Activated CD8-positive, alpha-beta memory T cell treated with anti-CD3 and anti-CD28 coated beads for 1 hour (primary cell): ENCODE measurements at places on chromosomes 6 and 20.

DNA sequence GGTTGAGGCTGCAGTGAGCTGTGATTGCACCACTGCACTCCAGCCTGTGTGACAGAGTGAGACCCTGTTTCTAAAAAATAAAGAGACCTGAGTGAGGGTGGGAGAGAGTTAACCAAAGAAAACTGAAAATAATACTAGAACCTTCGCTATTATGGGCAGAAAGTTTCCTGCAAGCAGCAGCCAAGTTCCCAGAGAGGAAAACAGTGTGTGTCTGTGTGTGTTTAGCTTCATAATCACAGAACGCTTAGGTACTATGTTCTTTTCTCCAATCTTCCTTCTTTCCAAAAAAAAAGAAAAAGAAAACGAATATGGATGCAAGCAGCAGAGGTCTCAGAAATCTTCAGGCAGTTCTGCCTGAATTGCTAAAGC lies 170.0 kb downstream of the LY86 start:
- no peak for DNase-seq

DNA sequence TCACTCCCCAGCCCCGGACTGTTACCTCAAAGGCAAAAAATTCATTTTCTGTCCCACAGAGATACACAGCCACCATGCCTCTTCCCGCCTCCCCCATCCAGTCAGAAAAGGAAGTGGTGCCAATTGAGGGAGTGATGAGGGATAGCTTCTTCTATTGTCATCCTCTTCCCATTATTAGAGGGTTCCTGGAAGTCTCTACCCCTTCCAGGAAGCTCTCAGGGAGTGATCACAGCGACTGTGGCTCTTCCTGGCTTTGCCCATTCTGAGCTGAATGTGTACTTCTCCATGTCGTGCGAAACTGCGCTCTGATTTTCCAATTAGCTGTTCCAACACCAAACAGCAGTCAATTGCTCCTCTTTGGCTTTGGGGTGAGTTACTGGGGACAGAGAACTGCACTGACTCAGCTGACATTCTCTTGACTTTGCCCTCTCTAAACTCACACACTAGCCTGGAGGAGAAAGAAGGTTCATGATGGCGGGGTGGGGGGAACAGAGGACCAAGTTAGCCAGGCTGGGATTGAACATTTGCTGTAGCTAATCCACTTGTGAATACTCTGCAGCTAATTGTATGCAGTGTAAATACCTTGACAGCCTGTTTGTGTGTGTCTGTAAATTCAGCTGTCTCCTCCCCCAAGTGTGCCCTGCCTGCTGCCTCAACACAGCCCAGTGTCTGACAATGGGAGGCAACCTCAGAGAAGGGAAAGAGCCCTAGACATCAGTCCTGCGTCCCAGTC lies 2.4 kb upstream of the MDGA1 start:
- DNase-seq: no peak

- no peak for DNase-seq
These were observed 30.6 kb upstream of the QKI start for GRCh38 chr6:163383912-163384311.

- DNase-seq: no peak
These were observed 166.5 kb downstream of the SOBP start for GRCh38 chr6:107656401-107656800.

GRCh38 chr6:36858407-36858981 lies 16.1 kb downstream of the PPIL1 start:
- no peak for DNase-seq

- no peak for DNase-seq
These were observed 35.0 kb downstream of the SHPRH start for GRCh38 chr6:145929037-145929633.

DNA sequence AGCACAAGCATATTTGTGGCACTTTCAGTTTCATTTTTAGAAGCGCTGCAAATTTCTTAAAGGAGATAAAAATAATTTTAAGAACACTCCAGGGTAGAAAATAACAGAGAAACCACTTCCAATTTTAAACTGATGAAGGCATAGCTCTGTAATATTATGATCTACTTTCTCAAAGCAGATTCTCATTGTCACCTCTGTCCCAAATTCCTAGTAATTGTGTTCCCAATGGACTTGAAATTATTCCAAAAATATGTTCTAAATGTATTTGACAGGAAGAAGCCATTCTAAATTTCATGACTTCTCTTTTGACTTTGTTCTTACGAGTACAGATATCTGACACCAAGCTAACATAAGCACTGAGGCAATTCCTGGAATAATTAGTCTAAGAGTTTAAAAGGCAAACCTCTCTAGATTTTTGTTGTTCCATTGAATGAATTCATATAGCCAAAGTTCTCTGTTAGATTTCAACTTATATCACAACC lies 140.2 kb upstream of the CARMIL1 start:
- no peak for DNase-seq

GRCh38 chr6:3794092-3794491 lies 42.6 kb upstream of the PXDC1 start:
- DNase-seq: no peak

DNA sequence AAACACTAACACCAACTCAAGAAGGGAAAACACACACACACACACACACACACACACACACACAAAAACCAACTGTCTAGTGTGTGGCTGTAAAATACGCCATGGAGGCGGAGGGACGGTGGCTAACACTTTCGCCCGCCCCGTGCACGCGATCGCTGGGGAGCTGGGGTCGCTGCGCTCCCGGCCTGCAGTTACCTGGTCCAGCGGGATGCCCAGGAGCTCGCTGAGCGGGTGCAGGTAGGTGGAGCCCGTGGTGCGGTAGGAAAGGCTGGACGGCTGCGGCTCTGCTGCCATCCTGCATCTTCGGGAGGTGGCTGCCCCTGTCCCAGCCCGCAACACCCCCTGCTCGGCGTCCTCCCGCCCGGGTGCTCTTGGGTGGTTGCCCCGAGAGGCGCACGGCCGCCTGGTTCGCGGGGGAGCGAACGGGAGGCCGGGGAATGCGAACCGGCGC lies 303 bp downstream of the MBOAT1 start:
- DNase-seq: peak; percentile 2

DNA sequence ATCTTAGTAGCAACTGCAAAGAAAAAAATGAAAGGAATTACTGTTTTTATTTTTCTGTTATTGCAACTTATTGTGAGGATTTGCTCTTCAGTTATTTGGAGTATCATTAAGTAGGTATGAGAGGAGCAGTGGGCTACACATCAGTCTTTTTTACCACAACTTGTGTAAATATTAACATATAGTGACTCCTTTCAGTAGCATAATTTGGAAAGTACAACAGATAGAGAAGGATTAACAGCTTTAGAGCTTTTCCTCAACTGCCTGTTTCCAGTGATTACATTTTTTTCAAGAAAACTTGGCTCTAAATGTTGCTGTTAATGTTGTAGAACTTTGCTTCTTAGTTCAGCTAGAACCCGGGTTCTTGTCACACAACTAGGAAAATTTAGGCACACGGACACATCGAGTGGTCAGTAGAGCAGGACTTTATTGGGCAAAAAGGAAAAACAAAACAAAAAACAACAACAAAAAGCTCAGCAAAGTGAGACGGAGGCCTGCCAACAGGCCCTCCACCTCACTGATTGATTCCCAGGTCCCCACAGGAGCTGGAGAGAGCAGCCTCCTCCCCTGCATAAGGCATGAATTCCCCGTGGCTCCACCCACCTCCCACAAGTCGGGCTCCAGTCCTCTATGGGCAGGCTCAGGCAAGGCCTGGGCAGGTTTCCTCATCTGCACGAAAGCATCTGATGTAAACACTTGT lies 75.1 kb downstream of the ADGRG6 start:
- DNase-seq: no peak

GRCh38 chr6:11542863-11543262 lies 5.3 kb downstream of the TMEM170B start:
- no peak for DNase-seq

GRCh38 chr6:40668203-40668602 lies 81.0 kb upstream of the LRFN2 start:
- no peak for DNase-seq

DNA sequence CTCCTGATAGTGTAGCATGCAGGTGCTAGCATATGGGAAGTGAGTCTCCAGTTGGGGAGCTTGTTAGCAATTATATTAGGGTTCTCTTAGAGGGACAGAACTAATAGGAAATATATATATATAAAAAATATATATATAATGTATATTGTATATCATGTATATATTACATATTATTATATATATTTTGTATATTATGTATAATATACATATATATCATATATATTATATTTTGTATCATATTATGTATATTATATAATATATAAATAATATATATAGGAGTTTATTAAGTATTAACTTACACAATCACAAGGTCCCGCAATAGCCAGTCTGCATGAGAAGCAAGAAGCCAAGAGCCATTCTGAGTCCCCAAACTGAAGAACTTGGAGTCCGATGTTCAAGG lies 84.2 kb downstream of the CDYL start:
- no peak for DNase-seq

DNA sequence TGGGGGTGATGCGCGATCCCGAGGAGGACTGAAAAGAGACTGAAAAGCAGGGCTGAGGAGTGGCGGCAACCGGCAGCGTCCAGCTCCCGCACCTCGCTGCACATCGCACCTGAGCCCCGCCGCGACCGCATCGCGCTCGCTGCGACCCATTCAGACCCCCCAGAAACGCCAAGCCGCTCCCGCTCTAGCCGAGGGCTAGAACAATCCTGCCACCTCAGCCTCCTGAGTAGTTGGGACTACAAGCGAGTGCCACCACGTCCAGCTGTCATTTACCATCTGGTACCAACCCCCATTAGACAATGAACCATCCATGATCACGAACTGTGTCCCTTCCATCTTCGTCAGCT lies 33.2 kb downstream of the HLA-A start:
- DNase-seq: no peak

GRCh38 chr6:148984531-148985056 lies 237.8 kb downstream of the UST start:
- DNase-seq: no peak

- DNase-seq: no peak
These were observed 87.9 kb upstream of the NKX2-2 start for GRCh38 chr20:21601799-21602198.

- no peak for DNase-seq
These were observed 930.1 kb upstream of the MAN1A1 start for GRCh38 chr6:120279466-120280167.

- DNase-seq: no peak
These were observed 63.7 kb downstream of the PHACTR2 start for GRCh38 chr6:143741480-143741879.

DNA sequence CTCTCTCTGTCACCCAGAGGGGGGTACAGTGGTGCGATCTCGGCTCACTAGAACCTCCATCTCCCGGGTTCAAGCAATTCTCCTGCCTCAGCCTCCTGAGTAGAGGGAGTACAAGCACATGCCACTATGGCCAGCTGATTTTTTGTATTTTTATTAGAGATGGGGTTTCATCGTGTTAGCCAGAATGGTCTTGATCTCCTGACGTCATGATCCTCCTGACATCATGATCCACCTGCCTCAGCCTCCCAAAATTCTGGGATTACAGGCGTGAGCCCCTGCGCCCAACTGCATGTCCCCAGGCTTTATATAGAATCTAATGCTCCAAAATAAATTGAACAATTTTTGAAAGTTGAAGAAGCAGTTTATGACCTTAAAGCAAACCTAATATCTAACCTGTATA lies 7.0 kb upstream of the CRISP2 start:
- no peak for DNase-seq

- no peak for DNase-seq
These were observed 66.5 kb downstream of the KCNS1 start for GRCh38 chr20:45034436-45034835.

- no peak for DNase-seq
These were observed 92.0 kb upstream of the AFDN start for GRCh38 chr6:167734662-167735083.

- no peak for DNase-seq
These were observed 201.3 kb downstream of the EPHA7 start for GRCh38 chr6:93218096-93218495.

DNA sequence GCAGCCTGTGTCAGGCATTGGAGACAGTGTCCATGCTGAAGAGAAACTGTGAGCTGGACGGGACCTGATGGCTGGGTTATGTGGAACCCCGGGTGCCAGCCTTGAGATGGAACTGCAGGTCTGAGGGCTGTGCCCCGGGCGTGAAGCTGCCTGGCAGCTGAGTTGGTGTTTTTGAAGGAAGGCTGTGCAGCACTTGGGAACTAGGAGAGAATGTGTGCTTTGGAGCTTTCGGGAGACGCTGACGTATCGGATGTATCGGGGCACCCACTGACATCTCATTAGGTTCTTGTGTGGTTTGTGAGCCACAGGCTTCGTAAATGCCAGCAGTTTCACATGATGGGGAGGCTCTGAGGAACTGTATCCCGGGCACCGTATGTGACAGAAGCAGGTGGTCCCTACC lies 2.2 kb downstream of the DLGAP4 start:
- DNase-seq: no peak

GRCh38 chr20:19403549-19403948 lies 191.1 kb downstream of the SLC24A3 start:
- no peak for DNase-seq

DNA sequence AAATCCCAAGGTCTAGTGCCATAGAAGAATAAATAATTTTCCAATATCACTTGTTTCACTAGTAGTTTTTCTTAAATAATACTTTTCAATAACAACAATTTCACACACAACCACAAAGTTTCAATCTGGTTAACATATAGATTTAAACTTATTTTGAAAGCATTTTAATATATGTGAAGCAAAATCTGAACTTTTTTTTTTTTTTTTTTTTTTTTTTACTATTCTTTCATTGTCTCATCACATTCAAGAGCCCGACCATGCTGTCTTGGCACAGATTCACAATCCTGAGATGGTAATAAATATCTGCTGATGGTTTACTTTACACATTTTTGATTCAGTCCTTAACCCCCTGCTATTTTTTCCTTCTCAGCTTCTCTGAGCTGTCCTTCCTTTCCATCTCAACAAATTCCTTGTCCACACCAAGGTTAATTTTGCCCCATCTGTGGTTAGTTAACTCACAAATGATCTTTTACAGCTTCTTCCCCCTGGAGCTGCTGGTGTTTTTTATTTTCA lies 262.8 kb downstream of the TMEM242 start:
- no peak for DNase-seq

DNA sequence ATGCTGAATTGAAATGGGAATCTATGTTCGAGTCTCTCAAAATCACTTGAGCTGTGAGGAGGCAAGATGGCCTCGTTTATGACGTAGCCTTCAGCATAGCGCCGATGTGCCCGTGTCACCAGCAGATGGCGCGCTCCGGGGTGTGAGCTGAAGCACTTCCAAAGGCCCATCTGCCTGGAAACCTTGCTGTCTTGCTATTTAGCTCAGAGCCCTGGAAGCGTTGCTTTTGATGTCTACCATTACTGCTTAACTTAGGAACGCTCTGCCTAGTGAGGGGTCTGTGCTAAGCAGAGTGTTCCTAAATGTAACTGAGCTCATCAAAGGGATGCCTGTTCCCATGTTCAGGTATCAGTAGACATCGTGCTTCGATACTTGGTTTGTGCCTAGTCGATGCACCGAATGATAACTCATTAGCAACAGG lies 67.7 kb downstream of the SYCP2L start:
- DNase-seq: no peak
